ENCODE measurements at places on chromosomes 2 and 18.
A peak's percentile ranks its signal among the peaks of the same experiment; 100 is the strongest.

DNA sequence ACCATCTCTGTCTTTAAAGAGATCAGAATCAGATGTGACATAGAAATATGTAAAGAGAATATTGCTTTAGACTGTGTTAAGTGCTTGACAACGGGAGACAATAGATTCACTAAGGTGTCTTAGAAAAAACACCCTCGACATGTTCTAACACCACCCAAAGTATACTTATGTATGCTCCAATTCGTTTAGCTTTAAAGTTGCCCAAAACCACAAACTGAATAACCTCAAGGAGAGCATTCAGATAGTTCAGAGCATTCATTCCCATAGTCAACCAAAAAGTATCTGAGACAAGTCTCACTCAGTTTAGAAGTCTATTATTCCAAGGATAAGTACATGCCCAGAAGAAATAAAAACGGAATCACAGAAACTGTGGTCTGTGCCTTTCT, 96.4 kb downstream of the KYNU start:
- DNase-seq, result no peak

DNA sequence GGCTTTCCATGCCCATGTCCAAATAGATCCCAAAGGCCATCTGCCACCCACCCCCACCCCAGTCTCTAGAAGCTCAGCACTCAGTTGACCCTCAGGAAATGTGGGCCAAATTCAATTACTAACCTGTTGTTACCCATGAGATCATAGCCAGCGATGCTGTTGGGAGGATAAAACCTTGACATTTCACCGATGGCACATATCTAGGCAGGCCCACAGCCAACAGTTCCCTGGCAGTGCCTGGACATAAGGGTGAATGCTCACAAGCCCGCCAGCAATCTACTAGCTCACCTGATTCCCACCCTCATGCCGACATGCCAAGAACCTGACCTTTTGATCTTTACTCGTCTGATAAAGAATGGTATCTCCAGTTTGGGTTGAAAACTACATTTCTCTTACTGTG, 11.8 kb upstream of the ACOXL start:
- DNase-seq, result no peak

DNA sequence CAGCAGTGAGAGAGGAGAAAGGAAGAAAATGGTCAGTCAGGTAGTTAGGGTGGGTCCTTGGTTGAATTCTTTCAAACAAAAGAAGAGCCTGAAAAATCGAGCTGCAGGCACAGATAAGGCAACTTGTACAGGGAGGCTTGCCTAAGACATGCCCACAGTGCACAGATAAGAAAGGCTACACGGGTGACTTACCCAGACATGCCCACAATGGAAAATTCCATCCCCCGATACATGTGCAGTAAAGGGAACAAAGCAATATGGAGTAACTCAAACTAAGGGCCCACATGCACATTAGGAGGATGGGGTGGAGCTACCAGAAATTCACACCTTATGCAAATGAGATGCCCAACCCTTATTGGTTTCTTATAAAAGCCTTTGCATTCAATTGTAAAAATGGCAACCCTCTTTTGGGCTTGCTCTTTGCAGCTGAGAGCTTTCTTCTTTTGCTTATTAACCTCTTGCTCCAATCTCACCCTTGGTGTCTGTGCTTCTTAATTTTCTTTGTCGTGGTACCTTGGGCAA, 110.3 kb upstream of the RMP24 start:
- DNase-seq, result peak; percentile 5

GRCh38 chr18:64127172-64127571, 21.7 kb downstream of the LINC00305 start:
- DNase-seq, result no peak
